ENCODE measurements at places on chromosomes 6 and 20.

DNA sequence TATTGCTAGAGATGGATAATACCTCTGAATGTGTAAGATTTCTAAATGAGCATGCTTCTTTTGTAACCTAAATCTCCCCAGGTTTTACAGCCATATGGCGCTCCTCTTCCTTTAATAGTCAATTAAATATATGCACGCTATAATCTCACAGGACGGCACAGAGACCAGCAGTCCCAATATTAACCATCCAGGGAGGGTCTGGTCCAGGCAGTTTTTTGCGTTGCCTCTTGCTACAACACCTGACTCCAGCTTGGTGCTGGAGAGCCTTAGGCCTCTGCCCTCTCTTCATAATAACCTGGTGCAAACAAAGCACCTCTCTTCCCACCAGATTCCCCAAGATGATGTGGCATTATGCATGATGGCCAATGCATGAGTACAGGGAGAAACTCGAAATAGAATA lies 183.4 kb downstream of the LY86 start:
- DNase-seq, result no peak

- DNase-seq, result no peak
Observed at GRCh38 chr6:159852877-159853276, 37.9 kb upstream of the MAS1 start.

DNA sequence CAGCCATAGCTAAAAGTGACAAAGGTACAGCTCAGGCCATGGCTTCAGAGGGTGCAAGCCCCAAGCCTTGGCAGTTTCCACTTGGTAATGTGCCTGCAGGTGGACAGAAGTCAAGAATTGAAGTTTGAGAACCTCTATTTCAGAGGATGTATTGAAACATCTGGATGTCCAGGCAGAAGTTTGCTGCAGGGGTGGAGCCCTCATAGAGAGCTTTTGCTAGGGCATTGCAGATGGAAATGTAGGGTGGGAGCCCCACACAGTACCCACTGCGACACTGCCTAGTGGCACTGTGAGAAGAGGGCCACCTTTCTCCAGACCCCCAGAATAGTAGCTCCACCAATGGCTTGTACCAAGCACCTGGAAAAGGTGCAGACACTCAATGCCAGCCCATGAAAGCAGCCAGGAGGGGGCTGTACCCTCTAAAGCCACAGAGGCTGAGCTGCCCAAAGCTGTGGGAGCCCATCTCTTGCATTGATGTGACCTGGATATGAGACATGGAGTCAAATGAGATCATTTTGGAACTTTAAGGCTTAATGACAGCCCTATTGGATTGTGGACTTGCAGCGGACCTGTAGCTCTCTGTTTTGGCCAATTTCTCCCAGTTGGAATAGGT lies 1299.4 kb upstream of the MAP3K7 start:
- no peak for DNase-seq

DNA sequence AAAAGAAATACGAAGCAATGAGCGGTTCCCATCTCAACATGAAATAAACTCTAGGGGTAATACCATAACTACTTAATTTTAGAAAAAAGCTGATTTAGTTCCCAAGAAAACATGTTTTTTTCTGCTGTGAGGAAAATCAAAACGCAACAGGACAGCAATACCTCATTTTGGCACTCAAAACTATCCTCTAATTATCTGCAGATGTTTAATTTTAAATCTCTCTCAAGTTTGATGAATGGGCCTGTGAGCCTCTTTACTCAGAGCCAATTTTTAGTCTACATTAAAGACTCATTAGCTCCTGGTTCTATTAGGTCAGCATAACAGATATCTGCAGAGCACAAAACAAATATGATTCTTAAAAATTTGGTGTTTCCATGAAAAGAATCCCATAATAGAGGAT lies 28.1 kb downstream of the RNF24 start:
- DNase-seq, result no peak

GRCh38 chr20:1526896-1527295 lies 30.6 kb downstream of the SIRPD start:
- no peak for DNase-seq

DNA sequence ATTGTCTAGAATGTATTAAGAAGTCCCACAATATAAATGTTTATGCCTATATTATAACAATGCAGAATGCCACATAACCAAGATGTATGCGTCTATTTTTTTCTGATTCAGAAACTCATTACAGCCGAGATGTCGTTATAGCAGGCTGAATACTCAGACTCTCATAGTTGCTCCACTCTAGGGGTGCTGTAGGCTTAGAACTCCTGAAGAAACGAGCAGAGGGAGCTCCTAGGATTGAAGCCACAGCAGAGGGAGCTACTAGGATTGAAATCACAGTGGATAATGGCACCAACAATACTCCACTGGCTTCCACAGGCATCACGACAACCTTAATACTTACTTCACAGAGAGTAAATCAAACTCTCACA lies 208.9 kb downstream of the KIF16B start:
- no peak for DNase-seq

GRCh38 chr6:150409576-150410066 lies 40.8 kb downstream of the IYD start:
- no peak for DNase-seq

DNA sequence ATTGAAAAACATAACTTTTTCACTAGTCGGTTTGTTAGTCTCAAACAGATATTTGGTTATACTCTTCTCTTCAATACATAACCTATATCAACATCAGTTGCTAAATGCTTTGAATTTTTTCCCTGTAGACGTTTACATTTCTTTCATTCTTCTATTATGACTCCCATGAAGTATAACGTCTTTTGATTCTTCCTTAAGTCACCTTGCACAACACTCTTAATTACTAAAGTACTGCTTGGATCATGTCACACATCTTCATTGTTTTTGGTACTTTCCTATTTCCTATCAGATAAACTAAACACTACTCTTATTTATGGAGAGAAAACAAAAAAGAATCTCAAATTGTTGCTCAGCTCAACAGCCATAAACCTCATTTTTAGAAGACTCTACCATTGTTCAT lies 23.0 kb upstream of the BMP5 start:
- peak; percentile 40 for DNase-seq

DNA sequence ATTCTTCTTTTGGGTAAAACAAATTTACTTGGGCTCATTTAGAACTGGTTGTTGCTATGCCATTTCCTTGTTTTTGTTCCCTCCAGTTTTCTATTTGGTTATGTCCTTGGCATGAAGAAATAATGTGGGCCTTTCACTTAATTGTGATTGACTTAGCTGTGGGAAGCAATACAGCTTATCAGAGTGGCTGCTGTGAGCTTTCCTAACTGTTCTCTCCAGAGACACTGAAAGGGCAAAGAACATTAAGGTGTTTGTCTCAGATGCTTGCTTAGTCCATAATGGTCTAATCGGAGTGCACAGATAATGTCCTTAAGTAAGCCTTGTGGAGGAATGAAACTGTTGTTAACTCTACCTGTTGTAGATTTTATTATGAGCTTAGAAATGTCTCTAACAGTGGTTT lies 56.6 kb downstream of the SH3BGRL2 start:
- DNase-seq, result no peak

DNA sequence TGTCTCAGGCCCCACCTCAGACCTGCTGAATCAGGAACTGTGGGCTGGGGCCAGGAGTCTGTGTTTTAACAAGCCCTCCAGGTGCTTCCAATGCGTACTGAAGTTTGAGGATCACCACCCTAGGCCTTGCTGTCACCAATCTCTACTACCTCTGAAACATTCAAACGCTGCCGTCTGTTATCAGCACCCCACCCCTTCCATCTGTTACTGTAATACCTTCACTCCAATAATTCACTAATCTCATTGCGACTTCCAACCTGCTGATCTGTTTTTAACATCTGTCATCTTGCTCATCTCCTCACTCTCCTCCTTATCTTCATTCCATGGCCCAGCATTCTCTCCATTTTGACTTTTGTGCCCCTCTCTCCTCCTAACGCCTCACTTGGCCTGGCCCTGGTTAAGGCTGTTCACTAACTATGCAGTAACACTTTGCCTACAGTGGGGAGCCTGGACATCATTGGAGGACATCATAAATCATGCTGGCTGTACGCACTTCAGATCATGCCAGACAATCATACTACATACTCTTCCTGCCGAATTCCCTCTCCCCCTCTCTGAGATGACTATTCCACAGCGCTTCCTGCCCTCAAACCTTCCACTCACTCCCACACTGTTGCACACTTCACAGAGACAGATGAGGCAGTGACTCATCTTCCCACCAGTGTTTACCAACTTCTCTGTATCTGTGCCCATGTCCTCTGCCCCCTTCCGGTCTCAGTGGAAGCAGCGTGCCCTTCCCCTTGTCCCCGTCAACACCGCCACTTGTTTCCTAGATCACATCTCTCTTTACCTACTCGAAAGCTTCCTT lies 3.0 kb upstream of the GUCA1B start:
- DNase-seq, result no peak

- no peak for DNase-seq
Observed at GRCh38 chr6:2616811-2617210, 133.9 kb downstream of the MYLK4 start.

DNA sequence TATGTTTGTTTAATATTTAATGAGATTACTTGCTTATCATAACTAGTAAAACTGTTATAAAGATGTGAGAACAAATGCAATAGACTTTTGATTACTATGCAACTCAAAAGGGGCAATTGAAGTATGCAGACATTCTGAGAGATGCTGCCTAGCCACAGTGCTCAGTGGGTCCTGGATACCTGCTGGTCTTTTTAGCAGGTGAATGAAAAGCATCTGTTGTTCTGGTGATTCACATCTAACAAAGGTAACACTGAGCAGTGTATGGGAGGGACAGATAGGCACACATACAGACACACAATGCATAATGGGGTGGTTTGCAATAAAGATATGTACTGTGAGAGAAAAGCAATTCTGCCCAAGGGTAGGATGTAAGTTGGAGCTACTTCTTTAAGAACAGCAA lies 46.9 kb downstream of the OGFRL1 start:
- no peak for DNase-seq

GRCh38 chr6:153591159-153591558 lies 447.9 kb upstream of the OPRM1 start:
- no peak for DNase-seq

GRCh38 chr6:72042088-72042487 lies 155.7 kb downstream of the RIMS1 start:
- peak; percentile 19 for DNase-seq

- DNase-seq, result no peak
Observed at GRCh38 chr6:6943421-6943820, 164.3 kb upstream of the RREB1 start.

GRCh38 chr6:112439010-112439409 lies 91.9 kb downstream of the RFPL4B start:
- no peak for DNase-seq

DNA sequence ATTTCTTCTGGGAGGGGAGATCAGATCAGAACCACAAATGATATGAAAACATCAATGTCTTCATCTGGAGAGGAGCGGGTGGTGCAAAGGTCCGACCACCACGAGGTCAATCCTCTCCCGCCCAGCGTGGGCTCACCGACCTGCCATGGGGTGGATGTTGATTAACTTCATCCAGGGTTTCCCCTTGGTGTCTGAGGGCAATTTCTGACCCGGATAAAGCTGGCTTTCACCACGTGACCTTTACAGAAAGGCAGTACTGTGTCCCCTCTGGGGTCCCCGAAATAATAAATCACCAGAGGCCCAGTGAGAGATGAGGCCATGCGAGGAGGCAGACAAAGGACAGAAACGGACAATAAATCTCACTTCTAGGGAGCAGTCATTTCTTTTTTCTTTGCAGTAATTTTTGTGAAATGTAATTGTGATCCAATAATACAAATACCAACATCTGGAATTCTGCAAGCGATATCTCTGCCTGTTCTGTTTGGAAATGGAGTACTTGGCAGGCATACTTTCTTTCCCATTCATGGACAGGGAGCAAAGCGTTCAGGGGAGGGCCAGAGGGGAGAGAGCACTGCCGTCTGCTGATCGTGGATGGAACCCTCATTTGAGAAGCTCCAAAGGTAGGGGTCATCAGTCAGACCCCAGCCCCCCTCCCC lies 55.1 kb upstream of the APCDD1L start:
- DNase-seq, result no peak

DNA sequence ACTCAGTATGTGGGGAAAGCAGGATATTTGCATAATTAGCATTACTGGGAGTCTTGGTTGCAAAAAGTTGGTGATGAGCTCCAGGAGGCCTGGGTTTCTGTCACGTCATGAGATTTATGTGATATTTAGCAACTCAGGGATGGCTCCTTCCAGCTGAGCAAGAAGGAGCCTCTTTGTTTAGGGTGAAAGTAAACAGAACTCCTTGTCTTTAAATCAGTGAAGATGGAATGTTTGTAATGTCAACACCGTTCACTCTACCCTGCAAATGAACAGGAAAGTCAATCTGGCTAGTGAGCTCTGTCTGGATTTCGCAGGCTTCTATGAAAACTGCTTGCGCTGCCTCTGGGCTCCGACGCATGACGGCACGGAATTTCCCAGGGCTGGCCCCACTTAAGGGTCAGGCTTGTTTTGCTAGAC lies 86.9 kb downstream of the PXDC1 start:
- no peak for DNase-seq
